Hematopoietic multipotent progenitor cell treated with erythropoietin and hydrocortisone succinate and interleukin-3 and kit ligand, for 4 days (in vitro differentiated cells): ENCODE measurements at places on chromosomes 3 and 15.

DNA sequence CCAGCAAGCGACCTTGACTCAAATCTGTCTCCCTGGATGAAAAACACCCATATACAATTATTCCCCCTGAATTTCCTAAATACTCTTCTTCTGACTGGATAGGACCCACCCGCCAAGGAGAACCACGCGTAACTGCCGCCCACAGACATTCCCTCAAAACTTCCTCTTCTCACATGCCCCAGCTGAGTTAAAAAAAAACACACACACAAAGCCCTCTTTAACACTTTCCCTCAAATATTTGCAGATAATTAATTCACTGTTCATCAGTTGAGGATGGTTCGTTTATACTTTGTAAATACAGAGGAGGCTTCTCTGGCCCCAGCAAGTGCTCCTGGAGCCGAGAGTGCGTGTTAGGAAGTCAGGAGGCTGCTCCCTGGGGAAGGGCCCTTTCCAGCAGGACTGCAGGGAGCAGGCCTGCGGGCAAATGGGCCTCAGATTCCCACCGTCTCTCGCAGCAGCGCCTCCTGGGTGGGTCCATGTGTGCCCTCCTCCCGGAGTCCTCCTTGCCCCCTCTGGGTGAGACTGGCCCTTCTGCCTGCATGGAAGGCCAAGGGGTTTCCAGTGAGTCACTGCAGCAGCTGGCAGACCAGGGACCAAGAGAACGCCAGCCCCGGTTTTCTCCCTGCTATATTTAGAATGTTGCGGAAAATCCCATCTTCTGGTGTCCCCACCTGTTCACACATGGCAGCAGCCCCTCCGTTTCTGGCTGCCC is 46.8 kb downstream of the MGLL start:
- DNase-seq: peak; percentile 69

GRCh38 chr3:157533298-157534070 is 30.3 kb upstream of the VEPH1 start:
- no peak for DNase-seq

GRCh38 chr3:23004971-23005370 is 198.2 kb upstream of the UBE2E2 start:
- no peak for DNase-seq

DNA sequence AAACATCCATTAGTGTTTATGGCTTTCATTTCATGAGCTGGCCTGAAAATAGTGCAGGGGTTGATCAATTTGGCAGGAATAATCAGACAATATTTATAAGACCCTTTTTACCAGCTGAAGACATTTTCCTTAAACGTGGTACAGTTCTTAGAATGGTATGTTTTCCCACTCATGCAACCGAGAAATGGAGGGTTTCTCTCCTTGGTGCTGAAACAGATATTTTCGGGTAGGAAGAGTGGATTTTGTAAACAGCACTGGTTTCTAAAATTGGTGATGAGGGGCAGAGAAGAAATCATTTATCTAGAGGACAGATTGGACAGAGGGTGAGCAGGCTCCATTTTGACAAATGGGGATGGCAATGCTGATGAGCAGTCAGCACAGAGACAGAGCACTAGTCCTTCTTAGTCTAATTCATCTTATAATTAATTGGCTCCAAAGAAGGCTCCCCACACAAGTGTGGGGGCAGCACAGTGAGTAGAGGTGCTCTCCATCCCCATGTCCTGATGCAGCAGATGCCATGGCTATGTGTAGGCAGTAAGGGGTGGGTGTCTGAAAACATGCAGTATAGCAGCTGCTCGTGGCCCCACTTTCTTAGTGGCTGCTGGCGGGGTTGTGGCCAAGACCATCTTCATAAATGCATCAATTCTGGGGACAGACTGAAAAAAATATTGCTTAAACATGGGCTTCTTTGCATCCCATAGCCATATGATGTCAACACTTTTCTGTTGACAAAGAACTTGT is 18.1 kb upstream of the SLC7A14 start:
- peak; percentile 13 for DNase-seq

DNA sequence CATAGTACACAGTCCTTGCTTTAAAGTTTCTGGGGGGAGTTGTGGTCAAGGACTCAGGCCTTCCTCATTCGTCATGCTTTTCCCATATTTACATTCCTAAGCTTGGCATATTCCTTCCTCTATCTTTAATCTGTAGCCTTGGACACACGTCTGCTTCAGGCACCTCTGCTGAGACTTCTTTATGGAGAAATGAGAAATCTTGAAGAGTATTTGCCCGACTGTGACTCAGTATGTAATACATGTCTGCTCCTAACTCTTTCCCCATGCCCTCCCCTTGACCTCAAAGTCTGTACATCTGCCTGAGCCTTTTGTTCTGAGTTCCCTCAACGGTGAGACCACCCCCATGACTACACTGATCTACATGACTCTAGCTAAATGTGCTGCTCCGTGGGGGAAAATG is 246.1 kb downstream of the SI start:
- no peak for DNase-seq

DNA sequence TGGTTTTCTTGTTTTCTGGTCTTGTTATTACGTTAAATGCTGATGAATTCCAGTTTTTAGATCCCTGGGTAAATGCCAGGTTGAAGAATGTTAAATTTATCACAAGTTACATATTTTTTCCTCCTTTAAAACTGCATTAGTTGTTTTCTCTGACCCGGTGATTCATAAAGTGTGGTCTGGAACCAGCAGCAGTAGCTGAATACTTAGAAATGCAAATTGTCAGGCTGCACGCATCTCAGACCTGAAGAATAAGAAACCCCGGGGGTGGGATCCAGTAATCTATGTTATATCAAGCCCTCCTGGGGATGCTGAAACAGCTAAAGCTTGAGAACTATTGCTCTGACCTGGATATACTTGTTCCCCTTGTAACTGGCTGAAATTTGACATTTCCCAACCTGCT is 69.1 kb downstream of the PEX5L start:
- no peak for DNase-seq

DNA sequence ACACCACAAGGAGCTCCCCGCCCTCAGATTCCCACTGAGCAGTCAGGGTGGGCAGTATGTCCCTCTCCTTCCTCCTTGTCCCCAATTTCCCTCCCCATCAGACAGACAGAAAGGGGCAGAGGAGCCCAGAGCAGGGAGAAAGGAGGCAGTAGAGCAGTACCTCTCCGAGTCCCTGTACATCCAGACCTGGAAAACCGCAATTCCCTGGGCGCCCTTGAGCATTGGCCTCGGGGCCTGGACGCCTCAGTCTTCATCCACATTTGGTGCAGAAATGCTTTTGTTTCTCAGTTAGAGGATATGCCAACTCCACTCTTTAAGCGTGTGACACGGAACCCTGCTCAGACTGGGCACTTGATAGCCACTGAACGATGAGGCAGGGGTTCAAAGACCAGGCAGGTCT is 5.9 kb downstream of the ISG20 start:
- DNase-seq: no peak

DNA sequence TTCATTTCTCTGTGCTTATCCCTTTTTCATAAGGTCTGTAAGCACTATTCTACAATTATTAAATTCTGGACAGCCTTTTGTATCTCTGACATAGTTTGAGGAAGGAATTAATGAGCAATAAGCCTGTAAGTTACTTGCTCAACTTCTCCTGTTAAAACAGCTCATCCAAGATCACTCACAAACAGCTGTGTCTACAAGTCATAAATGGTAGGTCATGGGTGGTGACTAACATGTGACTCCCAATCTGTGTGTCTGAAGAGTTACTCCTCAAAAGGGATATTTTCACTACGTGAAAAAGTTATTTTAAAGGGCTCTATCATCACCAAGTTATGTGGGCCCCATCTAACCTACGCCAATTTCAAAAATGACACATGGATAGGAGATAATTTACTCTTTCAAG is 145.2 kb upstream of the CBLB start:
- DNase-seq: no peak

DNA sequence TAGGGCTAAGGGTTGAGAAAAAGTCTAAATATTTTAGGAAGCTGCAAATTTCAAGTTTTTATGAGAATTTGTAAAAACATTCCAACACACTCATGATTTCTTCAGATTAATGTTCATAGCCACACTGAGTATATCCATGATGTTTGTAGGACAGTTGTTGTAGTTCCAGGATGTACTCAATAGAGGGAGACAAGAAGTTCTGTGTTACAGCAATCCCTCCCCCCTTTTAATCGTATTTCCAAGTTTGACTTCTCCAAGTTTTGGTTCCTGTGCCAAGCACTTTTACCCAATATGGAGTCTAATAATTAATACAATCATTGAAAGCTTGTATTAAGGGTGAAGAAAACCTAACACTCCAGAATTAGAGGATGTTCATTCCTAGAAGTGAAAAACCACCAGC is 143.4 kb downstream of the FEZF2 start:
- DNase-seq: peak; percentile 13

GRCh38 chr3:14135581-14135980 is 10.7 kb downstream of the TMEM43 start:
- no peak for DNase-seq

- peak; percentile 82 for DNase-seq
Observed at GRCh38 chr3:120418866-120419490, 31.8 kb downstream of the FSTL1 start.

GRCh38 chr3:44056446-44057240 is 185.0 kb upstream of the TOPAZ1 start:
- no peak for DNase-seq

GRCh38 chr3:181726351-181727330 is 14.9 kb downstream of the SOX2 start:
- DNase-seq: no peak
